ENCODE measurements at places on chromosomes 16 and 17.
A peak's percentile ranks its signal among the peaks of the same experiment; 100 is the strongest.

GRCh38 chr17:32206861-32207260 lies 58.8 kb upstream of the RHBDL3 start:
- DNase-seq, result no peak

DNA sequence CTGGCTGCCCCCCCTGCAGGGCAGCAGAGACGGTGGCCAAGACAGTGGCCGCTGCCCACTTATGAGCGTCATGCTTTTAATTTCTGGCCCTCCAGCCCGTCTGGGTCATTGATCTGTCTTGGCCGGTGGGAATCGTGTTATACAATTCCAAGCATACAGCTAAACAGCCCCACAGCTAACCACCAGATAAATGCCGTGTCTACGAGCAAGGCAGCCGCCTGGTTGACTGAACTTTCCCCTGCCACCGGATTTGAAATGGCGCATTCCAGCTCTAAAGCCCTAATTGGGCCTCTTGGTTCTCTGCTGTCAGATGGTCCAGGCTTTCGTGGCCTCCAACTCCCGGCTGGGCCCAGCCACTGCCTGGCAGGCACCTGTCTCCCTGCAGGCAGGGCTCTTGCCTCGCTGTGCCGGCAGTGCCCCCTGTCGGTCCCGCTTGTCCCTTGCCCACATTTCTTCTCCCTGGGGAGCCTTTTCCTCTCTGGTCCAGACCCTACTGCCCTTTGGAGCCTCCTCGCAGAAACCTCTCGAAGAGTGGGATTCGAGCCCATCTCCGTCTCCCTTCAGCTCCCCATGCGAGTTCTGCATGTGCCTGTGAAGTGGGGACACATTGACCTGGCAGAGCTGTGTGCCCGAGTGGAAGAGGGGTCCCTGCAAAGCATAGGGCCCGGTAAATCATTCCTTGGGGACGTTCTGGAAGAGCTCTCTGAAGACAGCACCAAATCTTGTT lies 1.8 kb upstream of the RBFOX3 start:
- peak; percentile 48 for DNase-seq

GRCh38 chr16:10622036-10622921 lies 41.9 kb upstream of the EMP2 start:
- no peak for DNase-seq

DNA sequence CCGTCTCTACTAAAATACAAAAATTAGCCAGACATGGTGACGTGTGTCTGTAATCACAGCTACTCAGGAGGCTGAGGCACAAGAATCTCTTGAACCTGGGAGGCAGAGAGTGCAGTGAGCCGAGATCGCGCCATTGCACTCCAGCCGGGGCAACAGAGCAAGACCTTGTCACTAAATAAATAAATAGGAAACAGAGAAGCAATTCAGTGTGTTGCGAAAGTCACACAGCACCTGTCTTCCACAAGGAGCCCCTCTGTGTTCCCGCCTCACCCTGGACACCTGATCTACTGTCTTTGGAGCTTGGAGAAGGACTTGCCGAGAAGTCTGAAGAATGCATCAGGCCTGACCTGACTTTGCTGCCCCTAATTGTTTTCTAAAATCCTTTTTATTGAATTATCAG lies 3.5 kb upstream of the CDH1 start:
- no peak for DNase-seq
